Cardiac atrium fibroblast (primary cell): ENCODE measurements at places on chromosomes 1 and 21. TPM values are rescaled to one million over a fixed set of nuclear protein-coding genes. Genes with fewer than 3 reads are reported as not detected.

KRTAP19-2 gene
- not detected in 2 replicates for total RNA-seq

SMG5 gene
- total RNA-seq: 38.8 and 39.7 TPM in 2 replicates

DEPDC1 gene
- total RNA-seq: 4.2 and 14.7 TPM in 2 replicates

KRTAP24-1 gene
- total RNA-seq: not detected in 2 replicates

TCEANC2 gene
- 2.0 and 5.7 TPM in 2 replicates for total RNA-seq

DNMT3L gene
- not detected in 2 replicates for total RNA-seq

STUM gene
- 0.65 TPM in 1 of 2 replicates, not detected in the other for total RNA-seq

LAD1 gene
- not detected in 2 replicates for total RNA-seq

FBXO28 gene
- 17.1 and 23.5 TPM in 2 replicates for total RNA-seq

LRRC53 gene
- not detected in 2 replicates for total RNA-seq

TSTD1 gene
- total RNA-seq: 0.49 and 6.0 TPM in 2 replicates

FAM131C gene
- not detected in 2 replicates for total RNA-seq

KRTAP19-1 gene
- total RNA-seq: not detected in 2 replicates

PKN2 gene
- 10.4 and 14.8 TPM in 2 replicates for total RNA-seq

ZNF687 gene
- 17.5 and 17.7 TPM in 2 replicates for total RNA-seq

SPRR1A gene
- total RNA-seq: not detected in 2 replicates

DDX59 gene
- total RNA-seq: 11.0 and 13.0 TPM in 2 replicates

CFHR3 gene
- not detected in 2 replicates for total RNA-seq

DMBX1 gene
- total RNA-seq: not detected in 2 replicates
